ENCODE measurements at places on chromosomes 4 and X. TPM values are rescaled to one million over a fixed set of nuclear protein-coding genes. Genes with fewer than 3 reads are reported as not detected.

The EDNRA gene
- total RNA-seq, result 9.7 TPM

- DNase-seq, result no peak
Observed at GRCh38 chr4:75892508-75892907, 9.7 kb downstream of the PPEF2 start.

GRCh38 chrX:34521563-34521962, 135.5 kb downstream of the TMEM47 start:
- no peak for DNase-seq

The GC gene
- 0.31 TPM for total RNA-seq

GRCh38 chr4:87073199-87074120, 138.6 kb downstream of the AFF1 start:
- no peak for DNase-seq

The TMEM47 gene
- 43.4 TPM for total RNA-seq

- DNase-seq, result no peak
Observed at GRCh38 chr4:64464581-64464980, 55.3 kb upstream of the TECRL start.

DNA sequence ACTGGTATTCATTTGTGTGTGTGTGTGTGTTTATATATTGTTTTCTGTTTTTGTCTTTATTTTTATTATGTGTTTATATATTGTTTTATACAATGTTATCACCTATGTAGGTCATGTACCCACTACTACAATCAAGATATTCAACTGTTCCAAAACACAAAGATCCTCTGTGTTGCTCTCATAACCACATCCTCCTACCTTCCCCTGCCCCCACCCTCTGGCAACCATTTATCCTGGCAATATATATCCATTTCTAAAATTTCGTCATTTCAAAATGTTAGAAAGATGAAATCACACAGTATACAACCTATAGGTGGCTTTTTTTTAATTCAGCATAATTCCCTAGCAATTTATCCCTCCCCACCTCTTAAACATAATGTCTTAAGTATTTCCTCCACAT, 18.8 kb upstream of the RPL34 start:
- no peak for DNase-seq

- no peak for DNase-seq
Observed at GRCh38 chrX:39450234-39450977, 647.4 kb downstream of the BCOR start.

- no peak for DNase-seq
Observed at GRCh38 chr4:138832563-138832962, 183.0 kb upstream of the NOCT start.

The FAM241A gene
- total RNA-seq, result 10.6 TPM

The CENPVL1 gene
- total RNA-seq, result 1.7 TPM

The RS1 gene
- 0.16 TPM for total RNA-seq

The TNIP3 gene
- 0.47 TPM for total RNA-seq

The ZAR1 gene
- total RNA-seq, result not detected

The MTMR8 gene
- 3.6 TPM for total RNA-seq

GRCh38 chrX:30144971-30145731, 70.2 kb upstream of the MAGEB2 start:
- no peak for DNase-seq

- DNase-seq, result no peak
Observed at GRCh38 chr4:111781611-111782010, 363.6 kb upstream of the FAM241A start.

DNA sequence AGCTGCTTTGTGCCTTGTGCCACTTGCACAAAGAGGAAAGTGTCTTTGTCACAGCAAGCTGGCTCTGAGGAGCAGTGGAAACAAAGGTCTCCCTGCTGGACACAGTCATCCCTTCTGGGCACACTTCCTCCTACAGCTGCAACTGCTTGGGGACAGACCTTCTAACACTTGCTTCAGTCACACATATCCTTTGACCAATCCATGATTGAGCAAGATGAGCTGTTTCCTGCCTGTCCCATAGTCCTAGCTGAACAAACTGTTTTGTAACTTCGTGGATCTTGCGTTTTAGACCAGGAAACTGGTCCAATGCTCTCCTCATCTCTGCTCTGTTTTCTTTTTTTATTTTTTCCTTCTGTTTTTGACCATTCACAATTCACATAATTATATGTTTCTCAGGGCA, 98.5 kb downstream of the RRAGB start:
- no peak for DNase-seq

All from occipital lobe (tissue), 3 donors.